ENCODE measurements at places on chromosomes 4 and X.

- DNase-seq: no peak
Measured at GRCh38 chrX:118115953-118116712, 477 bp downstream of the KLHL13 start.

DNA sequence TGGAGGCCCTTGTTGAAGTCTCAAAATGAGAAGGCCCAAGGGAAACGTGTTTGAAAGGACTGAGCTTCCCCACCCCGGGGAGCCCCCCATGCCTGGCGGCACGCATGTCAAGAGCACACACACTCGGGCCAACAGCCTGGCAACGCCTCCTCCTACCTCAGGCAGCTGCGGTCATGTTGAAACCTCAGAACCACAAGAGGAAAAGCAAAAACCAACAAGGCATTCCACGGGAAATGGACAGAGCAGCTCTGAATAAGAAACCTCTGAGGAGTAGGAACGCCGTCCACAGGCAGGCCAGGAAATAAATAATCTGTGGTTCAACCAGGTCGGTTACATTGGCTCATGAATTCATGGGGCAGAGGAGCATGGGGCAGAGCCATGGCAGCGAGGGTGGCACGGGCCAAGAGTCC is 95.7 kb upstream of the AFAP1 start:
- no peak for DNase-seq

DNA sequence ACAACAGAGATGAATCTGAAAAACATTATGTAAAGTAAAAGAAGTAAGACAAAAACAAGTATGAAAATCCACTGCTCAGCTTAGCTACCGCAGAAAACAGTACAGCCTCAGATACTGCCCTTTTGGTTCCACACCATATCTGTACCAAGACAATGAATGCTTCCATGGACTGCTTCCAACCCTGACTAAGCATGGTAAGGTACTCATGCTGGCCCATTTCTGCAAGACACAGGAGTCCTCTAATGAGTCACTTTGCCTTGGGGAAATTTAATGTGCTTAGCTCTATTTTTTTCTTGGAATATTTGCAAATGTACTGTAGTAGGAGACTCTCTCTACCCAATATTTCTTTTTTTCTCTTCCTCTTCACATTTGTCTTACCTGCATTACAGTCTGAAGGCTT is 931.7 kb upstream of the HS3ST1 start:
- no peak for DNase-seq

DNA sequence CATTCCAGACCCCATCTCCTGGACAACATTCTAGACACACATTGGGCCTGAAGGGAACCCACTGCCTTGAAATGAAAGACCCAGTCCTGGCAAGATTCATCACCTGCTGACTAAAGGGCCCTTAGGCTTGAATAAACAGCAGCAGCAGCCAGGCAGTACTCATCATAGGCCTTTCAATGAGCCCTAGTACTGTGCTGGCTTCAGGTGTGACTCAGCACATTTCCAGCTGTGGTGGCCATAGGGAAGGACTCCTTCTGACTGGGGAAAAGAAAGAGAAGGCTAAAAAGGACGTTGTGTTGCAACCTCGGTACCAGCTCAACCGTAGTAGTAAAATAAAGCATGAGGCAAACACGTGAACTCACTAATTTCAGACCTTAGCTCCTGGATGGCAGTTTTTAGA is 344.0 kb downstream of the ACTRT1 start:
- no peak for DNase-seq

DNA sequence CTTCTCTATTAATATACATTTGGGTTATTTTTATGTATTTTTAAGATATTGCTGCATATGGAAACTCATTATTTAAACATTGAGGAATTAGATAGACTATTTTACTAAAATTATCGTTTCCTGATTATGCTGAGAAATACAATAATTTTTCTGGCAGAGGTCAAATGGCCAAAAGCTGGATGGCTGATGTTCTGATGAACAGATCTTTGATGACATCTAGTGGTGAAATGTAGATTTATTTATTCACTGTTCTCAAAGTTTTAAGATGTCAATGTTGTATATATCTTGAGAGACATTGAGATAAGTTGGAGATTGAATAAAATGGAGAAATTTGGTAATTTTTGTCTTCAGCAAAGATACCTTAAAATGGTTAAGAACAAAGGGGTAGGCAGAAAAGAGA is 96.2 kb downstream of the UGT8 start:
- DNase-seq: no peak

DNA sequence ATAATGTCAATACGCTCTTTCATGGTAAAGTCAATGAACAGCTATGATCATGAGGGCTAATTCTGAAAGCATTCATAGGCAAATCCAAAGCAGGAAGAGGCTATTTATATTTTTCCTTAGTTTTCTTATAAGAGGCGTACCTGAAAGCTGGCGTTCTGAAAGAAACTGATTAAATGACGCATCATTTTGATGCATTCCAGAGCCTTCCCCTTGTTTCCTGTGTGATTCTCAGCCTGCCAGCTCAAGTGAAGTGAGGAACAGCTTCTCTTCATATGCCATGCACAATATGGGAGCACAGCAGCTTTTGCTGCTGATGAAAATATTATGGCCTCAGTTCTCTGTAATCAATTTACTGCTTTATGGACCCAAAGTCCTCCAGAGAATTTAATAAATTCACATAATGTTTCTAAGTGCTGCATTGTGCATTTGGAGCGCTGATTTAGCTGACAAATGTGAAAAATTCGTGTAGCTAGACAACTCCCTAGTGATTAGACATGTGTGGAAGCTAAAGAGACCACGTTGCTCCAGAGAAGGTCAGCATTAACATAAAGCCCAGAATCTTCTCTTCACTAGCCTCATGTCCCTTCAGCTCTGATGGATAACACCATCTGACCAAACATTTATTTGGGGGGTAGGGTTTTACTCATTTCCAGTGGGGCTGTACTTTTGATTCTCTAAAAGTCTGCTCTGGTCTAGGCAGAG is 110.8 kb downstream of the GPAT3 start:
- DNase-seq: no peak

GRCh38 chr4:94897023-94897422 is 139.3 kb downstream of the BMPR1B start:
- DNase-seq: no peak

GRCh38 chr4:138406876-138407275 is 164.7 kb upstream of the SLC7A11 start:
- DNase-seq: no peak

DNA sequence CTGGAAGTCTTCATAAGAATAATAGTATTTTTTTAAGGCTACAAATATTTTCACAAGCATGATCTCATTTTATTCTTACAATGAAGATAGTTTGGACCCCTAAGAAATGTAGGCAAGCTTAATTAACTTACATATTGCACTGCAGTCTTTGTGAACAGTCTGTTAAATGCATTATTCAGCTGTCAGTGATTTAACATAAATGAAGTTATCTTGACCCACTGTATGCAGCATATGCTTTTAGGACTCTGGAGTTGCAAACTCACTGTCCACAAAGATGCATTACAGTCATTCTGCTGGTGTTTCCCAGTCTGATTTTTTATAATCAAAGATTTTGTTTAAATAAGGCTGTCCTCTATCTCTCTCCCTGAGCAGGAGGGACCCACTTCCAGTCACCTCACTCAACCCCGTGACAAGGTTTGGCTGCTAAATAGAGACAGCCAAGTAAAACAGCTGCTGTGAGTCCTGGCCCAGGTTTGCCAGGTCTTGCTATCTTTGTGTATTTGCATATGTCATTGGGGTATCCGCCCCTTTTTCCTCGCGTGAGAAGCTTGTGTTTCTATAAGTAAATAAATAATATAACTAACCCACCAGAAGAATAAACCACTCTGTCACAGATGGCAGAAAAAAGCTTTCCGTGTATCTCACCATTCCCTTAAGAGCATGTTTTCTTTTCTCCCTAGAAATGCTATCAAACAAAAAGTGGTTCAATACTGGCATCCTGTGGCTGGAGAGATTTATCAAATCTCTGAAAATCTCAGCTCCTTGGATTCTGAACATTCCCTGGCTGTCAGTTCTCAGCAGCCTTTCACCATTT is 67.0 kb downstream of the SLC7A11 start:
- no peak for DNase-seq

DNA sequence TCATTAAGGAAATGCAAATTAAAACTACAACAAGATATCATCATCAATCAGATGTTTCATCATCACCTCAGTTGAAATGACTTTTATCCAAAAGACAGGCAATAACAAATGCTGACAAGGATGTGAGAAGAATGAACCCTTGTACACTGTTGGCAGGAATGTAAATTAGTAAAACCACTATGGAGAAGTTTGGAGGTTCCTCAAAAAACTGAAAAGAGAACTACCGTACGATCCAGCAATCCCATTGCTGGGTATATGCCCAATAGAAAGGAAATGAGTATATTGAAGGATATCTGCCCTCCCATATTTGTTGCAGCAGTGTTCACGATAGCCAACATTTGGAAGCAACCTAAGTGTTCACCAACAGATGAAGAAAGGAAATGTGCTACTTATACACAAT is 50.6 kb upstream of the STARD8 start:
- DNase-seq: no peak

- DNase-seq: no peak
Measured at GRCh38 chr4:121056066-121056465, 16.3 kb downstream of the NDNF start.

DNA sequence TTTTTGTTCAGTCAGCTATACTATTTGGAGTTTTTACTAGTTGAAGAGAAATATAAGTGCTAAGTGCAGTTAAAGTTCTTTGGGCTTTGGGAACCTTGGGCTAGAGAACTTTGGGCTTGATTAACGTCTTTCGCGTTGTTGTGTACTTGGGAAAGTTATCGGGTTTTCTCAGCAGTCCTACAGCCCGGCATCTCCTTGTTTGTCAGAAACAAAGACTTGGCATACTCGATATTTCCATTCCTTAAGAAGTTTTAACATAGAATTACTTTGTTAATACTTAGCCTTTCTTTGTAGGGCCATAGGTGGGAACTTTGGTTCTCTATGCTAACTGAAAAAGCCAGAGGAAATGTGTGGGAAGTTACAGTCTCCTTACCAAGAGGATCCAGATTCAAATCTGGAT is 28.7 kb downstream of the RAPGEF2 start:
- DNase-seq: no peak

GRCh38 chr4:156778093-156778492 is 193.5 kb downstream of the PDGFC start:
- DNase-seq: no peak

DNA sequence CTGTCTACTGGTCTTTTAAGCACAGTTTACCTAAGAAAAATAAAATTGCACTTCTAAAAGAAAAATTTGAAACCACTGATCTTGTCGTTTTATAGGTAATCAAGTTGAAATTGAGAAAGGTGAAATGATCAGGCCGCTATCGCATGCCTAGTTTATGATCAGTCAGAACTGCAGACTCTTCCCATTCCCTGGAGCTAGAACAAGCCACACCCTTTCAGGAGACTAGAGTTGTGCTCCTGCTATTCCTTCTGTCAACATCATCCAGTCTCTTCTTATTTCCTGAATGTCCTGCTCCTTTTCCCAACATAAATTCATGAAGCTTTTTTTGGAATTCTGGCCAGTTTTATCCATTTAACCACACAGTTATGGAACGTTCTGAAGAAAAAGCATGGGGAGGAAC is 135.1 kb downstream of the SLC7A11 start:
- DNase-seq: no peak

GRCh38 chrX:111597967-111598366 is 83.0 kb upstream of the ALG13 start:
- DNase-seq: no peak

DNA sequence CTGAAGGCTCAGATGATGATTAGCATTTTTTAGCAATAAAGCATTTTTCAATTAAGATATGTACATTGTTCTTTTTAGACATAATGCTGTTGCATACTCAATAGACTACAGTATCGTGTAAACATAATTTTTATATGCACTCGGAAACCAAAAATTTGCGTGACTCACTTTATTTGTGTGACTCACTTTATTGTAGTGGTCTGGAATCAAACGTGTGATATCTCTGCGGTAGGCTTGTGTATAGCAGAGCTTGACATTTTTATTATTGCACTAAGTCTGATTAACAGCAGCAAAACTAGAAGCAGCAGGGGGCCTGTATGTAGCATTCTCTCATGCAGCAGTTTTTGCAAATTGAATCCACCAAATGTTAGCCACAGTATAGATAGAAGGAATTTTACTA is 119.1 kb upstream of the PRDX4 start:
- DNase-seq: no peak

- no peak for DNase-seq
Measured at GRCh38 chrX:51456246-51456645, 40.1 kb downstream of the NUDT11 start.

DNA sequence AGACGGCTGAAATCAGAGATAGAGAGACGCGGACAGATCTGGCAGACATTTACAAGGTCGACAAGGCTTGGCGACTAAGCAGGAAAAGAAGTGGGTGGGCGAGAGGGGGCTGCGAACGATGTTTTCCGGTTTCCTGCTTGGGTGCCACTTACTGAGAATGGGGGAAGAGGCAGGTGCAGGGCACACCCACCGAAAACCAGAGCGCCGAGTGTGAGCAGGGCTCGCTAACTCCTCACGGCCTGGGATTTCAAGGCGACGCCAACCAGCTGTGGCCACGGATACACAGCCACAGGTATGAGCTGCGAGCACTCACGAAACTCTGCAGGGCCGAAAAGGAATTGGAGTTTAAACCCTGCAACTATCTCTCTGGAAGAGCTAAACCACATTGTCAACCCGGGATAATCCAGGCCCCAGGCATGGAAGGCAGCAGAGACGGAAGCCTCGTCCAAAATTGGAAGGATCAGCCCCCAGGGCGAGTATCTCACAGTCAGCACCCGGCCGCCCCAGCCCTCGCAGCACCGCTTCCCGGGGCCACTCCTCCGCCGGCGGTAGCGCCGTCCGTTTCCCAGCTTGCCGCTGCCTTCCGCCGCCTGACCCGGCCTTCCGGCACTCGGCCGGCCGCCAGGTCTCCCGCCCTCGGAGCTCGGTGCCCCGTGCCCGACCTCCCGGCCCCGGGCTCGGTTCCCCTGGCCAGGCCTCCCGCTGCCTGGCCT is 778 bp downstream of the CASP3 start:
- DNase-seq: peak; percentile 19

GRCh38 chr4:20462426-20463175 is 210.9 kb downstream of the SLIT2 start:
- no peak for DNase-seq

- no peak for DNase-seq
Measured at GRCh38 chr4:44150091-44150576, 298.5 kb downstream of the KCTD8 start.

GRCh38 chrX:40176351-40177116 is 78.8 kb upstream of the BCOR start:
- DNase-seq: no peak

DNA sequence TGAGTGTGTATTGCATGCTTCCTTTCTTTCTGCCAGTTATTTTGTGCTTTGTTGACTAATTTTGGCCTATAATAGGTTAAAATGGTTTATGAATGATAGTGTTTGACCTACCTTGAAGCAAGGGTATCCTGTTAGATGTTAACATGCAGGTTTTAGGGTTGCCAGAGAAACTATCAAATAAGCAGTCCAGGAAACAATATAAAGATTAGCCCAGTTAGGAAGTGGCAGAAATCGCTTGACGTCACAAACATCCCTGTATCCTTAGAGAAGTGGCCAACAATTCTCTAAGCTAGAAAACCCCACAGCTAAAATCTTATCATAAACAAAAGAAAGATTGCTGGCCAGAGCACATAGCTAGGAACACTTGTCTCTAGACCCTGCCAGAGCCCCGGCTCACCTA is 3.8 kb downstream of the NAP1L5 start:
- no peak for DNase-seq

- no peak for DNase-seq
Measured at GRCh38 chr4:116272336-116272735, 813.0 kb downstream of the TRAM1L1 start.

- DNase-seq: no peak
Measured at GRCh38 chr4:163565226-163566135, 71.0 kb downstream of the TMA16 start.

- DNase-seq: no peak
Measured at GRCh38 chr4:17380347-17380746, 131.5 kb downstream of the QDPR start.
